Activated CD4-positive, alpha-beta T cell treated with anti-CD3 and anti-CD28 coated beads for 24 hours (primary cell): ENCODE measurements at places on chromosomes 11 and 22.

- DNase-seq, result no peak
Measured at GRCh38 chr11:26048271-26048670, 283.7 kb upstream of the ANO3 start.

GRCh38 chr11:19055016-19055415 lies 5.5 kb downstream of the MRGPRX2 start:
- DNase-seq, result no peak

- DNase-seq, result no peak
Measured at GRCh38 chr11:43892851-43893250, 12.2 kb downstream of the ALKBH3 start.

- DNase-seq, result no peak
Measured at GRCh38 chr11:78576549-78577097, 2.0 kb upstream of the NARS2 start.

DNA sequence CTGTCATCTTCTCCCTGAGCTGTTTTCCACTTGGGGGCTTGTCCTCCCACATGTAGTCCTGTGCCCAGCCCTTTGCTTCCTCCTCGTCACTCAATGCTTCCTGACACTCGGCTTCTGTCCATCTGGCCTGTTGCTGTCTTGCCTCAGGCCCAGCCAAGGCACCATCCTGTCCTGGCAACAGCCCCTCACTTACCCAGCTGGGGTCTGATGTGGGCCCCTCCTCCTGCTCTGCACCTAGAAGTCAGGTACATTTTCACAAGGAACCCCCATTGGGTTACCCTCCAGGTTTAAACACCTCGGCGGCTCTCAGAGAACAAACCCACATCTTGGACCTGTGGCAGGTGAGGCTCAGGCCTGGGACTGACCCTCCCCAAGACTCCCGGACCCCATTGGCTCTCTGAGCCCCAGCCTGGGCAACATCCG lies 784.8 kb downstream of the TBC1D22A start:
- no peak for DNase-seq

DNA sequence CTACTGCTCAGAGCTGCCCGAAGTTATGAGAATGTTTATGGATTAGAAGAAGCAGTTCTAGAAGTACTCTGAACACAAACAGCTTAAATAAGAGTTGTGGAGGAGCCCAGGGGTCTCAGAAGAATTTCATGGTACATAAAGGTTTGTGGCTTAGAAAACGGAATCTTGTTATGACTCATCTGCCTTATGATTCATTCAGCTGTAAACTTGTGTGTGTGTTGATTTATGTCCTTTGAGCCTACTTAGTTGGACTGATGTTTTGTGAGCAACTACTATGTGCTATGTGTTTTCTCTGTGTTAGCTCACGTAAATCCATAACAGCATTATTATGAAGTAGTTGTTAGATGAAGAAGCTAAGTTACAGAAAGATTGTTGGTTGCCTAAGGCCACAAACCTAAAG lies 203.7 kb downstream of the PGR start:
- DNase-seq, result no peak

GRCh38 chr22:46039535-46039934 lies 62.6 kb upstream of the WNT7B start:
- no peak for DNase-seq

DNA sequence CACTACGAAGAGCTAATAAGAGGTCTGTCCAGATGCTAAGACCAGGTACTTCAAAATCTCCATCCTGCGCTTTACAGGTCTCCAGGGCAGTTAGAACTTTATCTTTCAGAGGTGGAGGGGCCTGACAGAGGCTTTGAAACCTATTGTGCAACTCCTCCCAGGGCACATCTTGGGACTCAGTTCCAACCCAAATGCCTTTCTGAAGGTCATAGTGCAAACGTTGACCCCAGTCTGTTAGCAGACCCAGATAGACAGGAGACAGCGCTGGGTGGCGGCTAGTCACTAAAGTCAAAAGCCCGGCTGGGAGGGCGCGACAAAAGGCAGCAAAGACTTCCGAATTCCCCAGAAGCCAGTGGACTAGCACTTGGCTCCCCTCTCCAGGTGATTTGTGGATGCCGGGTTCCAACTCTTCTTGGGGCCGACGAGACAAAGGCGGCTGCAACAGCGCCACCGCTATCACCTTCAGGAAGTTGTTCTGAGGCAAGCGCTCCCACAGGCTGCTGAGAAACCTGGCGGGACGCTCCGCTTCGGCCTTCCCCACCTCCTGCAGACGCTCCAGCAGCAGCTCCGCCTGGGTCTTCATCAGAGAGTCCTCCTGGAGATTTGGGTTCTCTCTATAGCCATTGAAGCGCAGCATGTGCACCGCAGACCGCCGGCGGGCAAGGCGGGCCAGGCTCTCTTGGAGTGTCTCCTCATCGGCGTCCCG lies 728 bp downstream of the FANCF start:
- DNase-seq, result peak; percentile 37

DNA sequence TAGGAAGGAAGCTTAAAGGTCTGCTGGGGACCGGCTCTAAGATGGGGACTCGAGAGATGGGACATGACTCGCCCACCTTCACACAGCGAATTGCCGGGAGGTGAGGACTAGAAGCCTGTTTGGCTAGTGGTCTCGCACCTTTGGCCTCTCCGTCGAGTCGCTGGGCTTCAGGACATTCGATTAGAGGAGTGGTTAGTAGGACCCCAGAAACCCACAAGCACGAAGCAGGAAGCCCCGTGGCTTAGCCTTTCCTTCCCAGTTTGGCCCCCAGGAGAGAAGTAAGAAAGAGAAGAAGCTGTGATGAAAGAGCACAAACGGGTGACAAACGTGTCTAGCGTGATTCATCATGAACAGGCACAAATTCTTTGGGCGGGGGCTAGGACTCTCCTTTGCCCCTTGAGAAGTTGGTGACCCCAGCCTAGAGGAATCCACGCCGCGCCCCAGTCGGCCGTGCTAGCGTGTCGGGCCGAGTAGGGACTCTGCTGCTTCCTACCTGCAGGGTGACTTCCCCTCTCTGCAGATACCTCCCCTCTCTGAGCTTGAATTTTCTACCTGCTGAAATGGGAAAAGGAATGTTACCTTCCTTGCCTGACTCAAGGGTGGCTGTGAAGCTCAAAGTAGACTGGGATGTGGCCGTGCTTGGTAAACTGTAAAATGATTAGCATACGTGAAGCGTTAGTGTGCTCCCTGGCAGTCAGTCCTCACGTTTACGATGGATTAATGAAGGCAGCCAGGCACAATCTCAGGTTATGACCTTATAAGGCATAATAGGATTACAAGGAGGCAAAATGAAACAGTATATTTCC lies 1.1 kb upstream of the ADM start:
- no peak for DNase-seq

- no peak for DNase-seq
Measured at GRCh38 chr11:83302151-83302550, 16.0 kb upstream of the CCDC90B start.

GRCh38 chr11:79129702-79130101 lies 311.1 kb downstream of the TENM4 start:
- no peak for DNase-seq

DNA sequence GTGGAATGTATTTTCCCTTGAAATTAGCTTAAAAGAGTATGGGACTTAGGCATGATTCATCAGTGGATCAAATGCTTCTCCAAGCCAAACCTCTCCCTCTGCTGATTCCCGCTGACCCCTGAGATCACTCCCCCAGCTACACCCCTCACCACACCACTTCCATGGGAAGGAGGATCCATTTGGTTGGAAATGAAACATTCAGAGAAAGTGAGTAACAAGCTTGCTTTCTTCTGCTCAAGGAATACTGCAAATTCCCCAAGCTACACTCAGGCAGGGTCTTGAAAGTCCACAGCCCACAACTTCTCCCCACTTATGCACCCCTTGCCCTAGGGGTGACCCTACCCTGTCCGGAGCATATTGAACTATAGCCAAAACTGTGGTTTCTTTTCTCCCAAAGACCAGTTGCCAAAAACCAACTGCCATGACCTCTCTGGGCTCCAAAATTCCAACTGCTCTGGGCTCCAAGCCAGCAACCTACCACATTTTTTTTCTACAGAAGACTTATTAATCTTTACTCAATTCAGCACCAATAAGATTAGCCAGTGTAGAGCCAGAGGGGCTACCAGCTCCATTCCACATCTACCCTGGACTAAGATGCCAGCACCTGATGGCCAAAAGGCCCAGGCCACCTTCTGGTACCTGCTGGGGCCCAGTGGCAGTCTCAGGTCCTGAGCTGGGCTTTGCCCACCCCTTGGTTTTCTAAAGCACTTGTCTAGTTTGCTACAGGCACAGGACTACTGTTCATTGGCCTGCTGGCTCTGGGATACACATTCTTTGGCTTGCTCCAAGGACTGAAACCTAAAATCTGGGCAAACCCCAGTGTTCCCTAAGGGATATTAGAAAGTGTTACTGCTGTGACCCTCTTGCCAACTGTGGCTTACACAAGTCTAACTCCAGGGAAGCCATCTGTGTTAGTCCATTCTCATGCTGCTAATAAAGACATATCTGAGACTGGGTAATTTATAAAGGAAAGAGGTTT lies 101.1 kb downstream of the MICAL3 start:
- DNase-seq, result no peak

DNA sequence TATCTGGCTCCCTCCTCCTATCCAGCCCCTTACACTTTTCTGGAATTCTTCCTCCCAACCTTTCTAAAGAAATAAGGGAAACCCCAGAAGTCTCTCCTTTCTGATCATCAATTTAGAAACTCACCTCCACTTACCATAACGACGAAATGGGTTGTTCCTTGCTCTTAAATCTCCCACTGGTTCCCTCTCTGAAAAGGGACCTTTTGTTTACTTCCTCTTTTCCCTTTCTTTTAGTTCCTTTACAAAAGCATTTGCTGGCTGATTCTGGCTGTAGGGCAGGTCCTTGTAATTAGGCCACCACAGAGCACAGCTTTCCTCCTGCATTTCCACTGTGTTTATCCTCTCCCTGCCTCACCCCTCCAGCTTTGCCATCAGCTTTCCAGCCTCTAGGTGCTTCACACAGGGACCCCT lies 12.0 kb downstream of the JAML start:
- no peak for DNase-seq

GRCh38 chr11:108111126-108111525 lies 10.2 kb upstream of the ACAT1 start:
- no peak for DNase-seq

- no peak for DNase-seq
Measured at GRCh38 chr11:75773595-75774353, 5.2 kb downstream of the DGAT2 start.

DNA sequence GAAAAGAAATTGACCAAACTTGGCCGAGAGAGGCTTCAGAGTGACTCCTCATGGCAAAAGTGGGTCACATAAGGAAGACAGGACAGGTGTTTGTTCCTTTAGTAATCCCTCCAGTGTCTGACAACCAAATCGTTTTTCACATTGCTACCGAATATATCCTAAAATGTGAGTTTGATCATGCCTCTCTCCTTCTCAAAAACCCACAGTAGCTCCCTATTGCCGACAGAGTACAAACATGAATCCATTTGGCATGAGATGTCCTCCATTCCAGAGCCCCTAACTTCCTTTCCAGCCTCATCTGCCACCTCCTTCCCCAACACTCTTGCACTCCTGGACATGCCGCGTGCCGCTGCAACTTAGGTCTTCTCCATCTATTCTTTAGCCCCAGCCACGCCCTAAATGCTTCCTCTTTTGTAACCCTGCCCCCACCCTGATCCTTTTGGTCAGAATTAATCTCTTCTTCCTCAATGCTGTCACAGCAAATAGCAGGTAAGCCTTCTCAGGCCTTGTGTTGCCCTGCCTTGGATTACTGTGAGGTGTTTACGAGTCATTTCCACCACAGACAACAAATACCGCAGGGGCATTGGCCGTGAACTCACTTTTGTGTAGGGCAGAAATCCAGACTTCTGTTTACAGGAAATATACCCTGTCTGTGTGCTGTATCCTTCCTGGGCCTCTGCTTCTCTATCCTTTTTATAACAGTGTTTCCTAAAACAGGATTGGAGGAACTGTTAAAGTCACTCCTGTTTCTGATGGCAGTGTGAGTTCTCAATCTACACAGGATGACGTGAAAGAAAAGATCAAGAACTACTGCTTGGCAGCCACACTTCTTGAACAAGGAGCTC lies 66.0 kb upstream of the FTH1 start:
- no peak for DNase-seq

GRCh38 chr22:32748509-32748908 lies 53.0 kb upstream of the TIMP3 start:
- no peak for DNase-seq

DNA sequence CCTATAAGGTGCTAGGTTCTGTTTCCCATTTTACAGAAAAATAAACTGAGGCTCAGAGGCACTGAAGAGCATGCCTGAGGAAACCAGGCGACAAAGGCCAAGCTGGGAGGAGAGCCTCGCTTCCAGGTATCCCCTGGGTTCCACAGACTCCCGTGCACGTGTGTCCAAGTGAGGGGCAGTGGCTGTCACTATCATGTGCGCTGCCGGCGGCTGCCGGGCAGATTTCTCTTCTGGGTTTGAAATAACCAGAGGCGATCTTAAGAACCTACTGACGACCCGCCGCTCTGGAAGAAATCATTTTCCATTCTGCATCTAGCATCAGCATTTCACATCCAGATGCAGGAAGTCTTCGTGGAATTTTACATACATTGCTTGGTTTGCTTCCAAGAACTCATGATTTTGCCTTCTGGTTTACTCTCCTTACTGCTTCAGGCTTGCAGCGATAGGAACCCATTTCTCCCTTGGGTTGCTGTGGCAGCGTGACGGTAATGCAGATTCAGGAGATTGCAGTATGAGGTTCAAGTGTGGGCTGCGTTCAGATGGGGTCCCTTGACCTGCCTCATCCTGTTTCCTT lies 28.6 kb downstream of the ARHGAP8 start:
- DNase-seq, result no peak

- no peak for DNase-seq
Measured at GRCh38 chr22:42788021-42788420, 67.4 kb upstream of the A4GALT start.

GRCh38 chr11:130882138-130882551 lies 34.1 kb downstream of the SNX19 start:
- DNase-seq, result no peak

DNA sequence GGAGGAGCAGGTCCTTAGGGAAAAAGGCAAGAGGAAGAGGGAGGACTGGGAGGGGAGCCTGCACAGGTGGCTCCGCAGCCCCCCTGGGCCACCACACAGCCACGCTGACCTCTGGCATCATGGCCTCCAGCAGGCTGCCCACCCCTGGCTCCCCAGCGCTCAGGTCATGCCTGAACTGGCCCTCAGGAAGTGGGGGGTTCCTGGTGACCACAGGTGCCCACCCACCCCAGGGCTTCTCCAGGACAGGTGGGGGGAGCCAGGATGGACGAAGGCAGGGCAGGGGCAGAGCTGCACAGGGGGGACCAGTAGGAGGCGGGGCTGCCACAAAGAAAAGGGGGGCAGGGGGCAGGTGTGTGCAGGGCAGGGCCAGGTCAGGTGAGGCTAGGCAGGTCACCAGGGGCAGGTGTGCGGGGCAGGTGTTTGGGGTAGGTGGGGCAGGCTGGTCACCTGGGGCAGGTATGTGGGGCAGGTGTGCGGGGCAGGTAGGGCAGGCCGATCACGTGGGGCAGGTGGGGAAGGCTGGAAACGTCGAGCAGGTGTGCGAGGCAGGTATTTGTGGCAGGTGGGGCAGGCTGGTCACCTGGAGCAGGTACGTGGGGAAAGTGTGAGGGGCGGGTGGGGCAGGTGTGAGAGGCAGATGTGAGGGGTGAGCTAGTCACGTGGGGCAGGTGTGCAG lies 997 bp downstream of the DEAF1 start:
- DNase-seq, result no peak
